ENCODE measurements at places on chromosomes 5 and 9. TPM values are rescaled to one million over a fixed set of nuclear protein-coding genes. Genes with fewer than 3 reads are reported as not detected.

- no peak for DNase-seq
These were observed 6.1 kb downstream of the NRG2 start for GRCh38 chr5:140037012-140037411.

- no peak for DNase-seq
These were observed 93.7 kb downstream of the C9orf152 start for GRCh38 chr9:110114086-110114858.

DNA sequence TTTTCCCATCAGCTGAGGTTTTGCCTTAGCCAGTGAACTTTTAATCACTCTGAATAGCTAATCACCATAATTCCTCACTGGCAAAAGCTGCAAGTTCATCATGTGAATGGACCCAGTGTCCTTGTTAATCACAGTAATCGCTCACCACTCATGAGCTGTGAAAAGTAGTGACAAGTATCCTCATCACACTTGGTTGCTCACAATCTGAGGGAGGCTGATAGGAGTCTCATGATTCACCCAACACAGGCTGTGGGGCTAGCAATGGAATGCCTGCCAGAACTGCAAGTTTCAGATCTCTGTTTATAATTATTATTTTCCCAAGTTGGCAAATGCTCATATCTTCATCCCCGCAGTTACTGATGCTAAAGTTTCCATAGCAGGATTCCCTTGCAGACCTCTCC, 467.2 kb downstream of the KIF4B start:
- DNase-seq: no peak

DNA sequence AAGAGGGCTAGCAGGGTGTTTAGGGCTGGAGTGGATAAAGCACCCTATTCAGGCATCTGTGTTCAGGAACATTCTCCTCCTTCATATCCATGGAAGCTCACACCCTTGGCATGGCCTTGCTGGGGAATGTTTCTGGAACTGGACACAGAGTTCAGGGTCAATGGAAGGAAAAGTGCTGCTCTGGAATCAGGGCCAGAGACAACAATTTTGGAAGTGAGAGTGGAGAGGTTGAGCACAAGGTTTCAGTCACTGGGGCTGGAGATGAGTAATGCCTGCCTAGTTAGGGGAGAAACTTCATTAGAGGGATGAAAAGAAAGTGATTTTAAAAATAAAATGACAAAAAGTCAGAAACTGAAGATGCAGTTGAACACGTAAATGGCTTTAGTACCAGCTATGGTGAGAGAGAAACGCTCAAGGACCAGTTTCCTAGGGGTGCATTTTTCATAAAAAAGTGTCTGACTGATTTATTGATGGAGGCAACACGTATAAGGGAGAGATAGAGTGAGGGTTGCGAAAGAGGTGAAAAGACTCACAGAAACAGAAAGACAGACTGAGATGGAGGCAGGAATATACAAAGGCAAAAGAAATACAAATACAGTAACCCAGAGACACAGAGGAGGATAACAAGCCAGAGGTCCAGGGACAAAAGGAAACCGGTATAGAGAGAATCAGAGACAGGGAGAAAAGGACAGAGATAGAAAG, 8.0 kb upstream of the TNFSF15 start:
- no peak for DNase-seq

DNA sequence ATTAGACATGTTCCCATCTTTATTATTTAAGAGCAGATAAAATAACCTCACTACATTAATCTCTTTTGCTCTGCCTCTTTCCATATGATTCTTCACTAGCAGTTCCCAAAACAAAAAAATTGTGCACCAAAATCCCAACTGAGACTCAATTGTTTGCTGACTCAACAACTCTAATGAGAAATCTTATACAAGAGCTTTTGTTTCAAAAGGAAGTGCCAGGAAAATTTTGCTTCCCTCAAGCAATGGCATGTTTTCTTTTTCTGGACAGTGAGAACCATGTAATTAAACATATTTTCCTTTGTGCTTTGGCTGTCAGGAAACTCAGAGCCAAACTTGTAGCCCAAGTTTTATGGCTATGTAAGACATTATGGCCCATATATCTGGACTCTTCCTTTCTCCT, 62.0 kb downstream of the TMC1 start:
- no peak for DNase-seq

- no peak for DNase-seq
These were observed 139.5 kb downstream of the NIPBL start for GRCh38 chr5:37015795-37016666.

GRCh38 chr9:120175031-120175430, 404.9 kb downstream of the CDK5RAP2 start:
- no peak for DNase-seq

- DNase-seq: no peak
These were observed 96.5 kb upstream of the PITX1 start for GRCh38 chr5:135130261-135131215.

DNA sequence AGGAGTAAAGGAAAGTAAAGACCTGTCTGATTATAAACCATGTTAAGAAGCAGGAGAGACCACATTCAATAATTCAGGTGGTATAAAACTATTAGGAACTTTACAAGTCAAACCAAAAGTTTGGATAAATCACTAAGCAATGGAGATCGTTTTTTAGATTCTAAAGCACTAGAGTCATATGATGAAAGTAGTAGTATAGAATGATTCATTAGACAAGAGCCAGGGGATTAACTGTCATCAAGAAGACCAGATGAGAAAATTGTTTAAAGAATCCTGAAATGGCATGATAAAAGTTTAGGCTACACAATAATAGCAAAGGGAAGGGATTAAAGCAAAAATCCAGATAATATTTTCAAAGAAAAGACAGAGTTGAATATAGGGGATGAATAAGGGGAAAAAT, 12.9 kb upstream of the CARNMT1 start:
- DNase-seq: no peak

- no peak for DNase-seq
These were observed 124.5 kb upstream of the FST start for GRCh38 chr5:53355931-53356330.

DNA sequence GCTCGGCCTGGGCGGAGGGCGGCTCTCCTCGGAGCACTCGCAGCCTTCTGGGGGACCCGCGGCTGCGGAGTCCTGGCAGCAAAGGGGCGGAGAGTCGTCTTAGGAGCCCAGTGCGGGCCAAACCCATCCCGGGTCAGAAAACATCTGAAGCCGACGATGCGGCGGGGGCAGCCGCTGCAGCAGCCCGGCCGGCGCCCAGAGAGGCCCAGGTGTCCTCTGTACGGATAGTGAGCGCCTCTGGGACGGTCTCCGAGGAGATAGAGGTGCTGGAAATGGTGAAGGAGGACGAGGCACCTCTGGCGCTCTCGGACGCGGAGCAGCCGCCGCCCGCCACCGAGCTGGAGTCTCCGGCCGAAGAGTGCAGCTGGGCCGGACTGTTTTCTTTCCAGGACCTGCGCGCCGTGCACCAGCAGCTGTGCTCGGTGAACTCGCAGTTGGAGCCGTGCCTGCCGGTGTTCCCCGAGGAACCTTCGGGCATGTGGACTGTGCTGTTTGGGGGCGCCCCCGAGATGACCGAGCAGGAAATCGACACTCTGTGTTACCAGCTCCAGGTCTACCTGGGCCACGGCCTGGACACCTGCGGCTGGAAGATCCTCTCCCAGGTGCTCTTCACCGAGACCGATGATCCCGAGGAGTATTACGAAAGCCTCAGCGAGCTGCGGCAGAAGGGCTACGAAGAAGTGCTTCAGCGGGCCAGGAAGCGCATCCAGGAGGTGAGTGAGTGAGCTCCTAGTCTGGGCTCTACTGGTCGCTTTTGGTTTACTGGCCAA, 1.2 kb downstream of the JMY start:
- peak; percentile 42 for DNase-seq

- no peak for DNase-seq
These were observed 56.2 kb upstream of the SLC2A8 start for GRCh38 chr9:127340721-127341120.

DNA sequence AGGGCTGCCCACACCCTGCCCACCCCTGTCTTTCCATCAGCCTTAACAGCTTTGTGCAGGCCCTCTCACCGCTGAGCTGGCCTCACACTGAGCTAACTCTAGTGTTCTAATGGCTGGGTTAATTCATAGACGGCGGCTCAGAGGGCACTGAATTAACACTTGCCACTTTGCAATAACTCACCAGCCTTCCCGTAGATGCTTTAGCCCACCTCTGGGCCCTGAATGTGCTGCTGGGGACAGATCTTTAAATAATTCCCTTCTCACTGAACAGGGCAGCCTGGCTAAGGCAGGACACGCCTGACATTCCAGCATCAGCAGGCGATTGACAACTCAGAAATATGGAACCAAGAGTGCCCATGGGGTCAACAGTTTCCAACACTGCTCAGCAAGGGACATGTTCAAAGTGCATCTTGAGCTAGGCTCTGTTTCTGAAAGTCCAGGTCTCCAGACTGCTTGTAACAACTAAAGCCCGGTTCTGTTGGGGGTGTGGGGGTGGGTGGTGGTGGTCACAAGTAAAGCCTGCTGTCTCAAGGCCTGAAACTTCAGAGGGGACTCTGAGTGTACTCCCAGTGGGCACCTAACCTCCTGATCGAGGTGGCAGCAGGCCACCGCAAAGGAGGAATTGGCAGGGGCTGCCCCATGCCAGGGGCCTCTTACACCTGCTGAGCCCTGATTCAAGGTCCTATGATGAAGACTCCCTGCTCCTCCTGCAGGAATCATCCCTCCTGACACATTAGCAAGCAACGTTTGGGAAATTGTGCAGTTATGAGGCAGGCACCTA, 248.3 kb downstream of the FSTL4 start:
- no peak for DNase-seq

DNA sequence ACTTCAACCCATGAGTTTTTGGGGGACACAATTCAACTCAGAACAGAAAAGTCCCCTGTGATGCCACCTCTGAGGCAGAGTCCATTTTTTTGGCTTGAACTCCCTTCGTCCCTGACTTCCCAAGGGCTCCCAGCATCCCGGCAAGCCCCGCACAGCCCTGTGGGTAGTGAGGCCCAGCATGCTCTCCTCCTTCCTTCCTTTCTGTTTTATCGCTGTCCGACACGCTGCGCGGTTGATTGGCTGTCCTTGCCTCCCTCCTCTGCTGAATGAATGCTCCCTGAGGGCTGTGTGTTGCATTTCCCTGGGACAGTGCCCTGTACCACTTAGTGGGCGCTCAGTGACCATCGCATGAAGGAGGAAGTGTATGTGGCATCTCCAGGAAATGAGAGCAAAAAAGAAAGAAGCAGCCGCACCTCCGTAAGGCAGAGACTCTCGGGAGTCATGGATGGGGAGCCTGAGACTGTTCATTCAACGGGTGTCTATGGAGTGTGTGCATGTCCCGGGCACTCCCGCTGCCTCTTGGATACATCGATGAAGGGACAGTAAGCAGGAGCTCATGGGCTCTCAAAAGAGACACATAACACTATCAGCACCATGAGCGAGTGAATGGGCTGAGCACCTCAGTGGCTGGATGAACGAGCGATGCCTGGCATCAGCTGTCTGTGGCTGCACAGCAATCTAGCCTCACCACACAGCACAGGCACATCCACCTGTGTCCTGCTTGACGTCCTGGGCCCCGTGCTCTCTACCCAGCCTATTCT, 10.1 kb upstream of the IRX4 start:
- no peak for DNase-seq

DNA sequence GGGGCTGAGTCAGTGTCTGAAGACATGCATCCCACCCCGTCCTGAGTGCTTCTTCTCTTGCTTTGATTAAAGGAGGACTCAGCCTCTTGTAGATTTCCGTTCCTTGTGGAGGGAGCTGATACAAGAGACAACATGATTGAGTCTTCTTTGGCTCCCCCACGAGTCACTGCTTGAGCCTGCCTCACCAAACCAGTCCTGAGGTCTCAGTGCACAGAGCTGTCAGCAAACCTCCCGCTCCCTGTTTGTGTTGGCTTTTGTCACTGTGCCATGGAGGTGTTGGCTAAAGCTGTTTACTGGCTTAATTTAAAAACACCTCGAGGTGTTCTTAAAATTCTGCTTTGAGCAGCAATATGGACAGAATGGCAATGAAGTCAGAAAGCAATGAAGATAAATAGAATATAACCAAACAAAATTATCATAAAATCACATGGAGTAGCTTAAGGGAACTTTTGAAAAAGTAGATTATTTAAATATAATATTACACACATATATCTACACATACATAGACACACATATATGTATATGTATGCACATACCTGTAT, 234.1 kb upstream of the ANKRD55 start:
- no peak for DNase-seq

GRCh38 chr9:10855847-10856246, 243.0 kb upstream of the PTPRD start:
- DNase-seq: no peak

DNA sequence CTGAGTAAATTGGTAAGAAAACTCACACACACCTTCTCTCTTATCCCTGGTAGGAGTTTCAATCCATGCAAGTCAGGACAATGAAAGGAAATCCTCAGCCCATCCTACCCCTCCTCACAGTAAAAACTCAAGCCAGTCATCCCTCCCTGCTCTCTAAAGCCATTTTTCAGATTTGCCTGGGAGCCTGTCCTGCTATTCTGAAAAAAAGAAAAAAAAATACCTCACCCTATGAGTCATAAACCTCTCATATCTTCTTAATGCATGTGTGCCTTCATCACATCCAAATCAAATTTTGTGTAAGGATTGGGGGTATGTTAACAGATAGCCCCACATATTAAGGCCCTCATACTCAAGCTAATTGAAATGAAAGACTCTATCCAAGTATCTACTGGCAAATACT, 14.1 kb downstream of the UGT3A2 start:
- no peak for DNase-seq

GRCh38 chr9:122463828-122464632, 13.7 kb downstream of the OR1J1 start:
- DNase-seq: peak; percentile 1

- no peak for DNase-seq
These were observed 2.7 kb upstream of the IL12B start for GRCh38 chr5:159332800-159333544.

- no peak for DNase-seq
These were observed 587.9 kb downstream of the MTRR start for GRCh38 chr5:8456846-8457186.

- no peak for DNase-seq
These were observed 58.0 kb downstream of the GRAMD2B start for GRCh38 chr5:126481243-126481642.

DNA sequence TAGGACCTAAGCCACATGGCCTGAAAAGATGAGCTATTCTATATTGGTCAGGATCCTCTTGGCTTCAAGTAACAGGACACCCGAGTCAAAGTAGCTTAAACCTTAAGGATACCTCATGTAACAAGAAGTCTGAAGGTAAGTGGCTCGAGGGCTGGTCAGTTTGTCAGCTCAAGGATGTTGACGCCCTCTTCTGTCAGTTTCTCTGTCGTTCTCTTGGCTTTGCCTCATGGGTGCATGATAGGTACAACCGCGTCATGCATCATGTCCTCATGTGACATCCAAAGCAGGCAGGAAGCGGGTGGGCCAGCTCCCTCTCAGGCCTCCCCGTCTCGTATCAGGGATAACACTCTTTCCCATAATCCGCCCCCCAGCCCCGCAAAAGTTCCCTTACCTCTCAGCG, 22.1 kb upstream of the TCERG1 start:
- no peak for DNase-seq

- DNase-seq: no peak
These were observed 33.7 kb downstream of the ABITRAM start for GRCh38 chr9:108967916-108968315.

GRCh38 chr5:171270136-171270535, 38.9 kb upstream of the TLX3 start:
- DNase-seq: no peak

The UBE2R2 gene
- total RNA-seq: 31.0 TPM

The TLN1 gene
- 294 TPM for total RNA-seq

The GFRA3 gene
- not detected for total RNA-seq

The TUBB4B gene
- 99.8 TPM for total RNA-seq

The CTSV gene
- not detected for total RNA-seq

The C5orf58 gene
- not detected for total RNA-seq

The GPRIN1 gene
- 0.41 TPM for total RNA-seq

The SYK gene
- total RNA-seq: 0.76 TPM

The SNX24 gene
- total RNA-seq: 4.4 TPM

The SMIM33 gene
- total RNA-seq: 1.1 TPM

The KYAT1 gene
- 12.4 TPM for total RNA-seq
